ENCODE measurements at places on chromosomes 6 and 20. TPM values are rescaled to one million over a fixed set of nuclear protein-coding genes. Genes with fewer than 3 reads are reported as not detected.
A peak's percentile ranks its signal among the peaks of the same experiment; 100 is the strongest.

GRCh38 chr20:15235471-15236198, 898.2 kb upstream of the FLRT3 start:
- no peak for DNase-seq

GRCh38 chr6:73528897-73529296, 8.1 kb upstream of the EEF1A1 start:
- no peak for DNase-seq

The SLC22A2 gene
- total RNA-seq, result not detected

DNA sequence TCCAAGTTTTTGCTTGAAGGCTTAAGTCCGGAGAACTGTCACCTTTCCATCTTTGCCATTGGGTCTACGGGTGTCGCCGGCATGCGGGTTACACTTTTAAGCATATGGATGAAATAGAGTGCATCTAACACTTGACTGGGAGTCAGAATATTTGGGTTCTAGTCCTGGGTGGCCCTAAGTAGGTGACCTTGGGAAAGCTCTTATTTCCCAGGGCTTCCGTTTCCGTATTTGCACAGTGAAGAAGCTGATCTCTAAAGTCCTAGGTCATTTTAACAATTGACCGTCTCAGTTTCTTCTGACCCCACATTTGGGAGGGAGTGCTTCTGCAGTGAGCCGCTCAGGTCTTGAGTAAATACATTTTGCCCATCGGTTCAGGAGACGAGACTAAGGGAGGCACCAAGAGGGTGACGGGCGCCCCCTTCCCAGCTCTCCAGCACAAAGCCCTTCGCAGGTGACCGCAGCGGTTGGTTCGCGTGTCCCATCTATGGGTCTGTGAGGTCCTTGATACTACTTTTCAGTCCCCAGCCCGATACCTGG, 651 bp upstream of the BLTP3A start:
- peak; percentile 40 for DNase-seq

DNA sequence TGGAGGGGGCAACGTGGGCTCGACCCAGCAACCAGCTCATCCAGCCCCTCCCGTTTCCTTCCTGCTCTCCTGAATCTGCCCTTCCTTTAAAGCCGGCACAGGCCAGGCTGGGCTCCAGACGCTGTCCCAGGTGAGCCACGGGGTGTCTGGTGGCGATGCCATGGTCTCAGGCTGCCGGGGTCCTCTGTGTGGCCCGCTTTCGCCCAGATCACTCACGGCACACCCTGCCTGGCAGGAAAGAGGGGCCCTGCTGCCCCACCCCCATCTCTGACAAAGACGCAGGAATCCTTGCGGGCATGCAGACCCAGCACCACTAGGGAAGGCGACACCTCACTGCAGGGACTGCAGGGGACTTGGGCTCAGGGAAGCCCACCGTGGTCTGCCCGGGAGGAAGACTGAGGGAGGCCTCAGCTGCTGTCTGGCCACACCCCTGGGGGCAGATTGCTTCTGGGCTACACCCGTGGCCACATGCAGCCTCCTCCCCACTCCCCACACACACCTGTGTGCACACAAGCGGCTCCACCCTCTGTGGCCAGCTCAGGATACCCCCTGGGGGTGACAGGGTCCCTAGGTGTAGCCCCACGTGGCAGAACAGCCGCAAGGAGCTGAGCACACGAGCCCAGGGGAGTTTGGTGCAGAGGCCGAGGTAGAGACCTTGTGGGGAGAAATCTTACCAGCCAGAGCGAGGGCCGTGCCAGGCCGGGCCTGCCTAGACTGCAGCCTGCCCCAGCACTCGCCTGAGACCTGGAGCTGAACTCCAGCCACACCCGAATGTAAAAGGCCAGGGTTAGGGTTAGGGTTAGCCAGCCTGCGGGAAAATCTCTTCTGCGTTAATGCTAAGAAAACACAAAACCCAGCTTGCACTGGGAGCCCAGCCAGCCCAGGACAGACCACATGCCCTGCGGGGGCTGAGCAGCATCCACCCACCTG, 104.6 kb downstream of the DLL1 start:
- peak; percentile 52 for DNase-seq

- DNase-seq, result peak; percentile 35
Measured at GRCh38 chr6:156752666-156753301, 24.4 kb upstream of the ARID1B start.
